Non-pigmented ciliary epithelial cell (primary cell): ENCODE measurements at places on chromosomes 1 and 21.

DNA sequence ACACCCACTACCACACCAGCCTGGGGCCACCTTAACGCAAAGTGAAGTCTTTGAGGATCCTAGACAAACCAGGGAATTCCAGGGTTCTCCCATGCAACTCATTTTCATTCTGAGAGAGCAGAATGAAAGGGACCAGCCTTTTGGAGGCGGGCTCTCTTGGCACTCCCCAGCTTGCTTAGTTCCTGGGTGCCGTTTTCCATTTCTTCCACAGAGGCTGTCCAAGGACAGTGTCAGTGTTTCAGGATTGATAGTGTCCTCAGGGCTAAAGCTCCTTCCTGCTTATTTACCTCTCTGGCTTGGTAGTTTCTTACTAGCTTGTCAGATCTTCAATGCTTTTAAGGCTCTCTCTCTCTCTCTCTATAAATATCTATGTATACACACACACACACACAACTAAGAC lies 30.1 kb upstream of the GNG4 start:
- DNase-seq, result no peak

GRCh38 chr1:114446198-114446597 lies 64.8 kb downstream of the TRIM33 start:
- no peak for DNase-seq

DNA sequence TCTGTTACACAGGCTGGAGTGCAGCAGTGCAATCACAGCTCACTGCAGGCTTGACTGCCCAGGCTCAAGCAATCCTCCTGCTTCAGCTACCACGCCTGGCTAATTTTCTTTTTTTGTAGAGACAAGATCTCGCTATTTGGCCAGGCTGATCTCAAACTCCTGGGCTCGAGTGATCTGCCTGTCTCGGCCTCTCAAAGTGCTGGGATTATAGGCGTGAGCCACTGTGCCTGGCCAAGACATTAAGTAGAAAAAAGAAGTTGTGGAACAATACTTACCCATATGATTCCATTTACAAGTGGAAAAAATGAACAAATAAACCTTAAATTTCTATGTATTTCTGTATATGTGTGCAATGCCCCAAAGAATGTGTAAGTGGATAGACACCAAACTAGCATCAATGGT lies 30.3 kb upstream of the ID3 start:
- no peak for DNase-seq

DNA sequence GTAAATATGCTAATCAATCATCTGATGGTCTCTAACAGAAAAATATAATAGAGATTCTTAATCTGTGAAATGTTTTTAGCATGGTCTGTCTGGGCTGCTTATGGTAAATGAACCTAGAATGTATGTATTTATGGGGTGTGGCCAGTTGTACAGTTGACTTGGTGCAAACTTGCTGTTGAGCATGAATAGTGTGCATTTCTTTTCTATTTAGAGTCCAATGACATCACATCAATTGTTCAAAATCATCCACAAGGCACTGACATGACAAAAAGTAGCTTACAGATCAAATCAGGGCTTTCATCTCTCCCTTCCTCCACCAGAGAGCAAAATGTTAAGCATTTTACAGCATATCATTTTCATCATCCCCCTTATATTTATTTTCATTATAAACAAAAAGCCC lies 1010.3 kb downstream of the KCNT2 start:
- DNase-seq, result no peak

DNA sequence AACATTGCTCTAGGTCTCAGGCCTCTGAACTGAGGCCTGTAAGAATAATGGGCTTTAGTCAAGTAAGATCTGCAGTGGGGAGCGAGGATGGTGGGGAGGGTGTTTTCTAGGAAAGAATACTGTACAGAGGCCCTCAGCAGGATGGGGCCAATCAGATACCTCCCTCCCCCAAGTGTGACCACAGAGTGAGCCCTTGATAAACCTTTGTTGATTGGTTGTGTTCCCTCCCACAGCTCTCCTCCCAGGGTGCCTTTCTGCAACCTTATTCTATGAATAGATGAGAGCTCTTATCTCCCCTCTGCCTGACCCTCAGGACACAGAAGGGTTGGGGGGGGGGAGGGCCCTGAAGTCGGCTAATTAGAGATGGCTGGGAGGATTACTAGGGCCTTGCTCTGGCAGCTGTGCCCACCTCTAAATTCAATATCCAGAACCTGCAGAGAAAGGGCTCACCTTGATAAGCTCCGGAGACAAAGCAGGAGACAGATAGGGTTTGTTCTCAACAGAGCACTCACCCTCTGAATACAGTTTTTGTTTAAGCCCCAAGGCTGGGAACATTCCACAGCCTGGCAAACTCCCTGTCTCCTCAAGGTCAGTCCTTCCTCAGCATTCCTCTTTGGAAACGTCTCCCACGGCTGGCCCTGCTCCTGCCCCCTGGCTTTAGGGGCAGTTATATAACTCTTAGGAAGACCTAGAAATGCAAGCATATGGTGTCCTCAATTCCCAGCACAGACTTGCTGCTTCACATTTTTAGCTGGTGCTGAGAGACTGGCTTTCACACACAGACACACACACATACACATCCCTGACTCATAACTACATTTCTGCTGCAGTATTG lies 42.9 kb downstream of the ATP1A1 start:
- no peak for DNase-seq
